ENCODE measurements at places on chromosomes 2 and 18.

DNA sequence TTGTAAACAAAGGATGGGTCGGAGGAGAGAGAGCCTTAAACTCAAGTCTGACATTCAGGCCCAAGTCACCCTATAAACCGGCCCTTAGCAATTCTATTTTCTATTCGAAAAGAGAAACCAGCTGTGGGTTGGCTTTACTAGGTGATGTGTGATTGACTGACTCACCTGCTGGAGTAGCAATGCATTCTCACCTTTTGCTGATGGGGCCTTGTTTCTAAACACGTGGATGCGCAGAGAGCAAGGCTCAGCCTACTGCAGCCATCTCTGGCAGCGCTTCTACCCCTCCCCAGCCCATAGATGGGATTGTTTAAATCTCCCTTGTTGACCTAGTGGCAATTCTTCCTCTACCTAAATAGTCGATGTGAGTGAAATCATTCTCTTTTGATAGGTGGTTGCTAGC, 138.5 kb downstream of the MEIS1 start:
- DNase-seq = no peak

- DNase-seq = no peak
These were observed 2.1 kb downstream of the SERTAD2 start for GRCh38 chr2:64651590-64651989.

GRCh38 chr2:141207036-141207385, 923.8 kb downstream of the LRP1B start:
- DNase-seq = no peak

DNA sequence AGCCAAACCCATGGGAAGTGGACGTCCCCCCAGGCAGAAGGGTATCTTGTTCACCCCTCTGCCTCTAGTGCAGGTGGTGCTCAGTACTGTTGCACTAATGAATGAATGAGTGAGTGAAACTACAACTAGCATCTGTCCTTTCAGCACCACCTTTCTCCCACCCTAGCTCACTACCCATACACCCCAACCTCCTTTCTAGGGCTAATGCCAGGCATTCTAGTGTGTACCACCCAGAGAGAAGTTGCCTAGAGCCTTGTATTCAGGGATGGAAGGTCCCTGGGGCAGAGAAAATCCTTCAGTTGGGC, 22.5 kb downstream of the CCT7 start:
- no peak for DNase-seq

DNA sequence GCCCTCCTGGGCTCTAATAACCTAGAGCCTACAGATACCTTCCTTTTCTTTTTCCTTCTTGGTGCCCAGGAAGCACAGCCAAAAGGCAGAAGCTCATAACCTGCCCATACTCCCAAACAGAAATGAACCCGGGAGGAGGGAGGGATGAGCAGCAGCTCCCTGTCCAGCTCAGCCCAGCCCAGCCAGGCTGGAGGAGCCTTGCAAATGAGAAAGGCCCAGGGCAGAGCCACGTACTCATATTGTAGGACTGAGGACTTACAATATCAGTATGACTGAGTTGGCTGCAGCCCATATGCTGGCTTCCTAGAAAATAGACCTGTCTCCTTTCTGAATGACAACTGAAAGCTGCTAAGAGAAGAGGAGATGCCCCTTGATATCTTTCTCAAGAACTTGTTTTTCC, 21.7 kb downstream of the PKDCC start:
- DNase-seq = no peak

DNA sequence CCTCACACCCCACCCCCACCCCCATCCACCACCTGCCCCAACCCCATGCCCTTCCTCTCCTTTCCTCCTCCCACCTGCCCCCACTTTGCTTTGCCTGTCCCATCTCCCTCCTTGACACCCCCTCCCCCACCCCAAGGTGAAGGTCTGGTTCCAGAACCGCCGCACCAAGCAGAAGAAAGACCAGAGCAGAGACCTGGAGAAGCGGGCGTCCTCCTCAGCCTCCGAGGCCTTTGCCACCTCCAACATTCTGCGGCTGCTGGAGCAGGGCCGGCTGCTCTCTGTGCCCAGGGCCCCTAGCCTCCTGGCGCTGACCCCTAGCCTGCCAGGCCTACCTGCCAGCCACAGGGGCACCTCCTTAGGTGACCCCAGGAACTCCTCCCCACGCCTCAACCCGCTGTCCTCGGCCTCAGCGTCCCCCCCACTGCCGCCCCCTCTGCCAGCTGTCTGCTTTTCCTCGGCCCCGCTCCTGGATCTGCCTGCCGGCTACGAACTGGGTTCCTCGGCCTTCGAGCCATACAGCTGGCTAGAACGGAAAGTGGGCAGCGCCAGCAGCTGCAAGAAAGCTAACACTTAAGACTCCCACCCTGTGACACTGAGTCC, 3.0 kb upstream of the ATP6V1B1 start:
- DNase-seq = no peak

DNA sequence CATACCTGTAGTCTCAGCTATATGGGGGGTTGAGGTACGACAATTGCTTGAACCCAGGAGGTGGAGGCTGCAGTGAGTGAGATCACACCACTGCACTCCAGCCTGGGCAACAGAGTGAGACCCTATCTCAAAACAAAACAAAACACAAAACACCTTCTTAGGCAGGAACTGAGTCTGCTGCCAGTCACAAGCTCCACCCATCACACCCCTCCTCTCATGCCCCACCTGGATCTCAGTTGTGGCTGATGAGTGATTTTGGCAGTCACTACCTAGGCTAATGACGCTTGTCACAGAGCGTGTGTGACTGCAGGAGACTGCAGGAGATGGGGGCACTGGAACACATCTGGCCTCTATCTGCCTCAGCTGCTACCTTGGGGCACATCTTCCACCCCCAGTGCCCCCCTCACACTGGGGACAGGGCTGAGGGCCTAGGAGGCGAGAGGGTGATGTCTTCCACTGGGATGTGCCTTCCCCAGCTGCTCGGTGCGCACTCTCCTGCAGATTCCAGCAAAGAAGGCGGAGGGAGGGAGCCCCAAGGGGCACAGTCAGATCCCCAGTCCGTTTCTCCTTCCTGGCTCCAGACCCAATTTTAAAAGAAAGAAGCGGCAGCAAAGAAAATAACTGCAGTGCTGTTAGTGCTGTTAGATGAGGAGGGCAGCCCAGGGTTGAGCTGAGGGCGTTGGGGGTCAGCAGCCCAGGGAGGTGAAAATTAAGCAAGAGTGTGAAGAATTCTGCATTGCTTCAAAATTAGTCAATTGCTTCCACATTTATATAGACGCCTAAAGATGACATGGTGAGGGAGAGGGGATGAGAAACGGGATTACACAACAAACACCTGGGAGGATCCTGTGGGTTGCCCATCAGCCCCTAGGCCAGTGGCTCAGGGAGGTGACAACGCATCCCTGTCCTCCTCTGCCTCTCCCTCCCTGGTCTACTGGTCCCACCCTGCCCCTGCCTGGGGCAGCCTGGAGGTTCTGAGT, 143.6 kb upstream of the HAAO start:
- peak; percentile 23 for DNase-seq

GRCh38 chr2:127090281-127091120, 16.5 kb downstream of the BIN1 start:
- no peak for DNase-seq

DNA sequence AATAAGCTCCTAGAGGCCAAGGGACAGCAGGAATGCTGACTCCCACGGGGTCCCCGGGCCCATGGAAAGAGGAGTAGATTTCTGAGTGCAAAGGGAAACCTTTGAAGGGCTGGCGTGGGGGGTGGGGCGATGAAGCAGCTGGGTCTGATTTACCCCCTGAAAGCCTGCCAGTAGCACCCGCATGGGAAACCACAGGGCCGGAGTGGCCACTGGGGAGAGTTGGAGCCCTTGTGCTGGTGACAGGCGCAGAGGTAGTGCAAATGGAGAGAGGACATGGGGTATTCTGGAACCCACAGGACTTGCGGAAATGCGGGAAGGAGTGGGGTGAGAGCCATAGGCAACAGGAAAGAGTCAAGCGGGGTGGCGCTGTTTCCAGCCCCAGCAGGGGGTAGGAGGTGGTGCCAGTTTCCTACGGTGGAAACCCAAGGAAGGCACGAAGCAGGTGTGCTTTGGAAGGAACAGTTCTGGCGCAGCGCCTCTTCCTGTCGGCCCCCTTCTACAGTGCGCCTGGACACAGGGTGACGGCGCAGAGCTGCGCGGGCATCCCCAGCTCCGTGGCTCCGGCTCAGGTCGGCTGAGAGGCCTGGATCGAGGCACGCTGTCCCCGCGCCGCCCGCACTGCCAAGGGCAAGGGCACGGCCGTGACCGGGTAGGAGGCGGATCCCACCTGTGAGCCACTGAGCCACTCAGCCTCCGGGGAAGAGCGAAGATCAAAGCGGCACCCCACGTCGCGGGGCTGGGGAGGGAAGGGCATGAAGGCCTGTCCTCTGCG, 149.0 kb upstream of the GLI2 start:
- DNase-seq = no peak

DNA sequence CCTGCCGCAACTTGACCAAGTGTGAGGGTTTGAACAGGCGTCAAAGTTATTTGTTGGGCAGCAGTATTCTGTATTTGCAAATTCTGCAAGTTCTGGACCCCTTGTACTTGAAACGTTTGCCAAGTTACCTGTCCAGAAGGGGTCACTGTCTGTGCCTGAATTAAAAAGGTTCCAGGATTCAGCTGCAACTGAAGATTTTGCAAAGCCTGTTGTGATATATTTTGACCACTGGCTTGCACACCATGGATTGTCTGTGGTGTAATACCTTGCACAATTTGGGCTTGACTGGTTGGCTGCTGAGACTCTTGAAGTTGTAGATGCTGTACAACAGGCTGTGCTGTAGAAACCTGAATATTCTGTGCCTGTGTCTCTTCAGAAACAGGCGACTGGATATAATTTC, 10.2 kb downstream of the SP3 start:
- DNase-seq = no peak

DNA sequence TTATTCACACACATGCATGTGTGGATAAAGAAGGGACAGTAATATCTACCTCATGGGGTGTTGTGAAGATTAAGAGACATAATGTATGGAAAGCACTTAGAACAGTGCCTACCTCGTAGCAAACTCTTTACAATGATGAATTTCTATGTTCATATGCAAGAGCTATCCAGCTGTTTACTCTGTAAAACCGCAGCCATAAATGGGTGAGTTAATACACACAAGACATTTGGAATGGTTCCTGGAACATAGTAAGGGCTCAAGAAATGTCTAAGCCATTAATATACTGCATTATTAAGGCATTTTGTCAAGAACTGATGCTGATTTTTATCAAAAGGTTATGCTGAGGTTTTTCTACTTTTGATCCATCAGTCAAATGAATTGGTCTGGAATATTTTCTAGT, 1076.2 kb downstream of the TSN start:
- no peak for DNase-seq

- peak; percentile 47 for DNase-seq
These were observed 11.8 kb upstream of the DUSP2 start for GRCh38 chr2:96156926-96157648.

DNA sequence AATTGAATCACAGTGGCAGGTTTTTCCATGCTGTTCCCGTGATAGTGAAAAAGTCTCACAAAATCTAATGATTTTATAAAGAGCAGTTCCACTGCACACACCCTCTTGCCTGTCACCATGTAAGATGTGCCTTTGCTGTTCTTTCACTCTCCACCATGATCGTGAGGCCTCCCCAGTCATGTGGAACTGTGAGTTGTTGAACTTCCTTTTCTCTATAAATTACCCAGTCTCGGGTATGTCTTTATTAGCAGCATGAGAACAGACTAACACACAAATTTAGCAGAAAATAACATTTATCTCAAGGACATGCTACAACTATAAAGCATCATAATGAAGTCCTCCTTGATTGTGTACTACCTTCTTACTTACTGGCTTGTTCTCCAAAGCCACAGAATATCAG, 1526.0 kb downstream of the LRP1B start:
- no peak for DNase-seq

DNA sequence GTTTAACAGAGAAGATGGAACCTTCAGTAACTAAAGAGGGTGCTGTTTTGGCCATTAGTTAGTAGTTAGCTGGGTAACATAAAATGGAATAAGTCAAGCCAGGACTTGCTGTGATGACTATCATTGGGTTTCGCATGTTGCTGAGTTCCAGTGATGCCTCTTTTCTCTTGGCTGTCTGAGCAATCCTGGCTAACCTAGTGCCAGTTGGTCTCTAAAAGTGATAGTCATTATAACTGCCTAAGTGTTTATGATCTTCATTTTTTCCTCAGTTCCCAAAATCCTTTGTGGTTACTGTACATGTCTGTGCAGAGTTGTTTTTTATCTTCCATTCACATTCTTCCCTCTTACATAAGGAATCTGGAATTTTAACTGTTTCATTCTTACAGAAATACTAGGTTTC, 33.4 kb downstream of the WDR43 start:
- DNase-seq = no peak

GRCh38 chr2:14285812-14286211, 346.7 kb upstream of the LRATD1 start:
- DNase-seq = no peak

DNA sequence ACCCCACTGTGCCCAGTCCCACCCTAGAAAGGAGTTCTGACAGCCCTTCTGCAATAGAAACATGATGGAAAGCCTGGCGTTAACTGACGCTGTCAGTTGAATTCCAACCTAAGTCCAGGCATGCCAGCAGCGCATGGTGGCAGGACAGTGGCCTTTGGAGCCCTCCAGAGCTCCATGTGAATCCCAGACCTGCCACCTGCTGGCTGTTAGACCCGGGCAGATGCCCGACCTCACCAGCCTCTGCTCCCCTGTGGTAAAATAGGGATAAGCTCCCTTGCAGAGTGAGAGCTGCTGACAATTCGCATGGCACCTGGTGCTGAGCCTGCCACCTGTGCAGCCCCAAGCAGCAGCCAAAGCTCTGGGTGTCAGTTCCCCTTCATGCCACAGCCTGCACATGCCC, 138.6 kb downstream of the LOXHD1 start:
- DNase-seq = no peak

DNA sequence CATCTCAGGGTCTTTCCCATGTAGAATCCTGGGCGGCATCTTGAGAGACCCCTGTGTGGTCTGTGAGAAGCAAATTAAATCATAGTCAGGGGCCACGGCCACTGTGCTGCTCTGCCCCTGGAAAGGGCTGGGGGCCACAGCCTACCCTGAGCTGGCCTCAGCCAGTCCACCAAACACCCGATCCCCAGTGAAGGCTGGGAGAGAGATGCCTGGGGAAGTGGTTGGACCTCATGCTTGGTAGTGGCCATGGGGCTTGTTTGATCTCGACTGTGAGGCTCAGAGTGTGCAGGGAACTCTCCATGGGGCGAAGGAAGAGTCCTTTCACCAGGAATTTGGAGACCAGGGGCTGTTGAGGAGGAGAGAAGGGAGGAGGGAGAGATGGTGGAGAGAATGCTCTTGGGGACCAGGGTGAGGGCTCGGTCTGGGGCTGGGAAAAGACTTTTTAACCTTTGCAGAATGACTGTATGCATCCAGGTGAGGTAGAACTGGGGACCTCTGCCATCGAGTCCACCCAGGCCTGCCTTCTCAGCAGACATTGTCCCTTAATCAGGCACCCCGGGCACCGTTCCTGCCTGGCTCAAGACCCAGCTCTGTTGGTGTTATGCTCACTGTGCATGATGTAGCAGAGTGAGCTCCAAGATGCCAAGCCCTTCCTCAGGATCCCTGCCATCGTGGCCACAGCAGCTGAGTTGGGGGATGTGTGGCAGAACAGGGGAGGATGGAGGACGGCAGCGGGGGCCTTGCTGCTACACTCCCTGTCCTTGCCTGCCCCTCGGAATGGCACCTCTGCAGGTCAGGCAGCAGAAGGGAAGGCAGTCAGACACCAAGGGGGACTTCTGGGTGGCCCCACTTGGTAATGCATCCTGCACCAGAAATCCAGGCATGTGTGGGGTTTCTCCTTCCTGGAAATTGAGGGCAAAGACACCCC, 249.9 kb downstream of the DYSF start:
- no peak for DNase-seq

- no peak for DNase-seq
These were observed 122.2 kb downstream of the ATP9B start for GRCh38 chr18:79191418-79191817.

Data from activated CD4-positive, alpha-beta T cell treated with anti-CD3 and anti-CD28 coated beads, Interleukin-2, amount 50 U/mL, for 48 hours (primary cell).